Neuronal stem cell (in vitro differentiated cells): ENCODE measurements at places on chromosomes 3 and 15.

GRCh38 chr15:49712846-49713450 lies 92.1 kb downstream of the DTWD1 start:
- no peak for DNase-seq

GRCh38 chr3:188320757-188321156 lies 166.8 kb downstream of the LPP start:
- no peak for DNase-seq

GRCh38 chr3:143726727-143727126 lies 121.5 kb downstream of the SLC9A9 start:
- no peak for DNase-seq

- DNase-seq: no peak
Observed at GRCh38 chr15:83284559-83285283, at the start of gene BNC1. Gene BNC1 (minus strand): TSS chr15:83284664. CDS start chr15:83284628, 36 bp downstream.

GRCh38 chr3:168796339-168796738 lies 700.6 kb upstream of the GOLIM4 start:
- DNase-seq: no peak

- no peak for DNase-seq
Observed at GRCh38 chr3:13002398-13003124, 70.7 kb downstream of the IQSEC1 start.

DNA sequence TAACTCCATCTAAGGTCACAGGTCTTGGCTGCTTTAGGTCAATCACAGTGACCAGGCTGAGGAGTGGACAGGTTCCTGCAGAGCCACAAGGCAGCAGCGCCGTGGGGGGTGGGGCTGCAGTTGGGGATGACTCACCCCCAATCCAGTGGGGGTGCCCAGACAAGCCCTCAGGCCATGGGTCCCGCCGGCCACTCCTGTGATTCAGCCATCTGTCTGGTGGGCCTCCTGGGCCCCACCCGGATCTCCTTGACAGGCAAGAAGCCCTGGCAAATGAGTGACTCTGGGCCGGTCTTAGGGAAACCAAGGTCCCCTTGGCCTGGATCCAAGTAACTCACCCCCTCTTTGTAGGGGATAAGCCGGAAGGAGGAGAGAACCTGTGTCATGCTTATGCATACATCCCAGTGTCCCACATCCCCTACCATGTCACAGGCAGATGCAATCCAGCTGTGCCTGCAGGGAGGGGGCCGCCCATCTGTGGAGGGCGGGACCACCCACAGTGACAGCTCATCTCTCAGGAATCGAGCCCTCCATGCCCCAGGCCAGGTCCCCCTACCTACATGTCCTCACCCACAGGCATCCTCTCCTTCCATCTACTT lies 495 bp upstream of the COL7A1 start:
- no peak for DNase-seq

DNA sequence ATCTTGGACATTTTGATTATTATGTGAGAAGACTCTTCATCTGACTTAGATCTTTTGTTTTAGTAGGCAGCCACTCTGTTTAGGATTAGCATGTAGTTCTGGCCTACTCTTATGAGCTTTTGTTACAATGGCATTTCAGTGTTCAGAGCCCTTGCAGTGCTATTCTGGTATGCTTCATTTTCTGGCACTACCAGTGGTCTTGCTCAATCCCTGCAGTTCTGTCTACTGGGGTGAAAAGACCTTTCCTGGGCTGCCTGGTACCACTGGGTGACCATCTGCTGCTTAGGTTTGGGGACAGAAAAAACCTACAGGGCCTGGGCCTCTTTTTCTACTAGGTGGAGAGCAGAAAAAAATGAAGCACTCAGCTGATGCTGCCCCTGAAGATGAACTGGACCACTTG lies 42.5 kb downstream of the IL16 start:
- DNase-seq: no peak

GRCh38 chr3:23189187-23189586 lies 13.9 kb upstream of the UBE2E2 start:
- DNase-seq: no peak

GRCh38 chr15:52528564-52529340 lies at the start of gene MYO5A:
Gene MYO5A (minus strand): TSS chr15:52528880. CDS start chr15:52528806, 74 bp downstream.
- DNase-seq: peak; percentile 74

DNA sequence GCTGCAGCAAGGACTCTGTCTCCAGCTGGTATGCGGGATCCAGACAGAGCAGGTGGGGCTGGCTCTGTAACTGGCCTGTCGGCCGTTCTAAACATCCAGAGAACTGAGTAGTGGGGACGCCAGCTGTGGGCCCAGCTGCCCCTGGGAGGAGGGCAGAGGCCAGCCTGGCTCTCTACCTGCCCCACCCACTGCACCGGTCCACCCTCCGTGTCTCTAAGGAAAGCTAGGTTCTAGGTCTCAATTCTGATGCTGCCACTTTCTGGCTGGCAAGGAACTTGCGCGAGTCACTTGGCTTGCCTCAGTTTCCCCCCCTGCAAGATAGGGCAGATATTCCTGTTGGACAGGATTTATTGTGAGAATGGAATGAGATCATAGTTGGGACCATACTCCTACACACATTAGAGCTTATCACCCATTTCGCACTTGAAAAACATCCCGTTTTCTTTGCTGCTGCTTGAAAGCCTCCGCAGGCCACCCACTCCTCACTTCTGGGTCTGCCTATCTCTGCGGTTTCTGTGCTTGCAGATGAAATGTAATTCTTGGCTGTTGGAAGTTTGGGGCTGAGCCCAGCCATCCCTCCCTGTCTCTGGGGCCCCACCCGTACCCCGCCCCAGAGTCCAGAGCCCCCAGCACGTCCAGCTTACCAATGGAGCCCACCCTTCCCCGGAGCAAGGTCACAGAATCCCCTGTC lies 65.8 kb downstream of the IQSEC1 start:
- DNase-seq: no peak

DNA sequence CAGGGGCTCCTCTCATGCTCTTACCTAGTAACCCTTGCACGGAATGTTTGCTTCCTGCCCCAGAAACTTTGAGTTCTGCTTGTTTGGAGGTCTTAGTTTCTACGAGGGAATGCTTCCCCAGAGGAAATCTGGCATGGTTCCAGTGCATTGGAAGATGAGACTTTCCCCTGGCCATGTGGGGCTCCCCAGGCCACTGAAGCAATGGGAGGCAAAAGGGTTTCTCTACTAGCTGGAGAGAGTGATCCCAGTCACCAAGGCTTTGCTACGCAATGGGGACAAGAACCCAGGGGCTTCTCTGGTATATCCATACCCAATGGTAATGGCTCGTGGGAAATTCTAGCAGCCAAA lies 44.2 kb upstream of the RPL32 start:
- DNase-seq: no peak

GRCh38 chr3:32303399-32303747 lies 64.9 kb downstream of the CMTM8 start:
- no peak for DNase-seq

DNA sequence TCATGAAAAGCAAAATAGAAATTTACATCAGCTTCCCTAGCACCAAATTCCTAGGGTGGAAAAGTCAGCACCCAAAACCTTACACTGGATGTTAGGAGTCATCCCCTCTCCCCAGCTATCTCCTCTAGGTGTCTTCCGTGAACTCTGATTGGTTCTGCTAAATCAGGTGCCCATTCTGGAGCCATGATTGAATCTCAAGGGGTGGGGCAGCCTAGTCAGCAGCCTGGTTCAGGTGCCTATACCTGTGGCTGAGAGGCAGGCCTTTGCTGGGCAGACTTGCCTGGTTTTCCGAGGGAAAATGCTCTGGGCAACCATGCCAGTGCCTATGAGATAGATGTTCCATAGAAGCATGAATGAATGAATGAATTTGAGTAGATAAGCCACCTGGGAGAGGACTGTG lies 336.7 kb downstream of the LRTM1 start:
- DNase-seq: no peak

DNA sequence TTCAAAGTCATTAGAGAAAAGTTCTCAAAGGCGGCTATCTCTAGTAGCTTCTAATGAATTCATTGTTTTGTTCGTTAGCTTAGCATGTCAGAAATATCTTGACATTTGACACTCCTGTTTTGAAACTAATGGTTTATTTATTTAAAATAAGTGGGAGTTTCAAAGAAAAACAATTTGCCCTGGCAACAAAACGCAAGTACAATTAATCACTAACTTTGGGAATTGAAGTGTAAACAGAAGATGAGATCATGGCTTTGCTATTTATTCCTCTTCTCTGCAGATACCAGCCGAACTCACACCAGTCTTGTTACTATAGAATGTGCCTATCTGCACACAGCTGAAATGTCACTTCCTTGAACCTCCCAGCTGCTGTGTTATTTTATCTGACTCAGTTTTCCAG lies 27.5 kb downstream of the MASP1 start:
- DNase-seq: no peak

- no peak for DNase-seq
Observed at GRCh38 chr3:170724599-170725280, 138.9 kb upstream of the SLC7A14 start.

- DNase-seq: no peak
Observed at GRCh38 chr3:162643245-162643644, 1146.6 kb downstream of the OTOL1 start.

DNA sequence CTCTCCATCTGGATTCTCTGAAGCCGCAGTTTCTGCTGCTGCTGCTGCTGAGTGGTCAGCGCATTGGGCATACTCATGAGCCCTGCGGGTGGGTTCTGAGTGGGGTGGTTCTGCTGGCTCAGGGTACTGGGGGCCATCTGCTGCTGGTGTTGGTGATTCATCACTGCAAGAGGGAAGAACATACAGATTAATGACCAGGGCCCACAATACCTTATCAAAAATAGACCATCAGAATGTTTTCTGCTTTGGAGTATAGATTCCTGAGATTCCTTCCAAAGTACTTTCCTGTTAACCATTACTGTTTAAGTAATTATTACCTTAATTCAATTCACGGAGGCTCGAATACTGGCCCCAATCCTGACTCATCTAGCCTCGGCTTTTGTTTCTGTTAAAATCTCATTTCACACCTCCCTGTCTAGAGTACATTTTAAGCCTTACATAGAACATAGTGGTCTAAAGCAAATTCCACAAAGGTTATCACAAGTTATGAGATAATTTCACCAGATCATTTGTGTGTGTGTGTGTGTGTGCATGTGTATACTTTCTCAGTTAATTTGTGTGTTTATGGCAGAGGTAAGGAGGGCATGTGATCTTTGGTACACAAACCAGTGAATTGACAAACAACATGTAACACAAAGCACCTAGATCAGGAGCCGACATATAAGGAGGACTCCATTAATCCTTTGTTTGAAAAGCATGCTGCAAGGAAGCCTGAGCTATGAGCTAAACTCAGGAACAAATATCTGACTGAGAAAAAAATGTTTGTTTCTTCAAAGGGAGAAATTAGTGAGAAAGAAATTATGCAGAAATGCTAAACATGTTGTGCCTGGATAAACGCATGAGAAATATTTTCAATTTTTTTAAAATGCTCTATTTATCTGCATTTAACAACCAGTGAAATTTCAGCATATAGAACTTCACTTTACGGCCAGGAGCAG lies 68.1 kb downstream of the TM4SF4 start:
- no peak for DNase-seq

GRCh38 chr15:60912984-60913697 lies 316.0 kb downstream of the RORA start:
- no peak for DNase-seq

DNA sequence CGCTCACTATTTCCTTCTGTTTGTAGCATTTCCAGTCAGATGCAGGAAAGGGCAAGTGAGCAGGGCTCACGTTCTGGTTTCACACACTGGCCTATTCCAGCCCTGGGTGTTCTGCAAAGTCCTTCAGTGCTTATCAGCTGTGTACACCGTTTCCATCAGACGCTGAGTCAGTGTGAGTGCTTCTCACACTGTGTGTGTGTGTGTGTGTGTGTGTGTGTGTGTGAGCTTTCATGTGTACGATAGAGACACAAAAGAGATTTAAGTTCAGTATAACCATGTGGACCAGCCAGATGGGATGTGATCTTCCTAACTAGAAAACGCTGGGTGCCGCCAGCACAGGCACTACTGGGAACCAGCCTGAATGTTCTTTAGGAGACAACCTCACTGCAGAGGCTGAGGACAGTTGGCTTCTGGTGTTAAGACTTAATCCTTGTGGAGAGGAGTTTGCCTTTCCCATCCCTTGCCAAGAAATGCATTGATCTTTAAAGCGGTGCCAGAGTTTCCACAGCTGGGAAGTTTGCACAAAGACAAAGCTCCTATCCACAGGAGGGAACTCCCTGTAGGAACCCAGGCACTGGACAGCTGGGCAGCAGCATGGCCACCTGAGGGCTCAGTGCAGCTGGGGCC lies 3.9 kb upstream of the CHSY1 start:
- DNase-seq: no peak

GRCh38 chr15:69604072-69604411 lies 151.4 kb downstream of the RPLP1 start:
- DNase-seq: no peak

GRCh38 chr3:123067689-123068600 lies 1.1 kb downstream of the PDIA5 start:
- no peak for DNase-seq

DNA sequence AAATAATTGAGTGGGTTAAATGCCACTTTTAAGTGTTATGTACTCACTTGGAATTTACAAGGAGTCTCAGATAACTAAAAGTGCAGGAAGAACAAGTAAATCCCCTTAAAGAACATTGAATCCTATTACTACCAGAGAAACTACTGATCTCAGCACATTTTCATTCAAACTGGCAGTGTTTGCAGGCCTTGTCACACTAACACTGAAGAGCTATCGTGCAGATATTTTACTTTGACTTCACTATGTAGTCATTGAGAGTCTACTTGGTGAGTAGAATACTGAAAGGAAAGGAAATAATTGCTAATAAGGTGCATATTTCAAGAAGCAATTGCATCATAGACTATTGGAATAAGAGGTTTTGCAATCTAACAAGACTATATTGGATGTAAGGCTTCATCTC lies 721.4 kb upstream of the CBLB start:
- no peak for DNase-seq

- no peak for DNase-seq
Observed at GRCh38 chr15:72706266-72706665, 20.3 kb downstream of the BBS4 start.

DNA sequence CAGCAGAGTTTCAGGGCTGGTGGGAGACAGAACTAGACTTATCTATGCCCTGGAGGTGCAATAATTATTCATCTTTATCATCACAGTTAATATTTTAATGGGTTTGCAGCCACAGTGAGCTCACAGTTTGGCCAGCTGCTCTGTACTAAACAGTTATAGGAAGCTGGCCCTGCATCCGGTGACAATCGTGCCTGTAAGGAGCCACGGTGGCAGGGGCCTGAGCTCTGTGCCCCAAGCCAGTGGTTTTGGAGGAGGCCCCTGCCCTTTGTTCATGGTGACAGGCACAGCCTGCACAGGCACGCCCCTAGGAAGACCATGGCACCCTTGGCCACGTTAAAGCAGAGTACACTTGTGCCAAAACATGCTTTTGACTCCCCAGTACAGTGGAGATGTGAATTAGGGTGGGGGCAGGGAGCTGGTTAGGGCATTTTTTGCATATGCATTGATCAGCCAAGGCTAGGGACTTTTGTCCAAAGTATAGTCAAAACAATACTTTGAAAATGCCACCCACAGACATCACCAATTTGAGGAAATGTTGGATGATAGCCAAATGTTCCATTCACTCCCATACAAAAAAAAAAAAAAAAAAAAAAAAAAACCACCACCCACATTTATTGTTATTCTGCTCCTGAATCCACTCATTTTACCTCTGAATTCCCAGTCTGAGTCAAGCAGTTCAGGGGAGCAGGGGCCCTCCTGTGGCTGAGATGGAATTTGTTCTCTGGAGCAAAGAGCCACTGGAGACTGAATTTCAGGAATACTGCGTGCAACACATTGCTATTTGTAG lies 3.4 kb upstream of the RFTN1 start:
- DNase-seq: no peak

GRCh38 chr15:88802991-88803240 lies 320 bp upstream of the ACAN start:
- no peak for DNase-seq
